ENCODE measurements at places on chromosomes 13 and 19. TPM values are rescaled to one million over a fixed set of nuclear protein-coding genes. Genes with fewer than 3 reads are reported as not detected.

Gene DKKL1
- 1.4 TPM for total RNA-seq

Gene INAFM1
- total RNA-seq: 6.1 TPM

Gene ZNF534
- 0.22 TPM for total RNA-seq

Gene ZNF146
- 82.0 TPM for total RNA-seq

Gene OVOL3
- total RNA-seq: not detected

Gene FAAP24
- total RNA-seq: 1.2 TPM

Gene ZBTB32
- not detected for total RNA-seq

All from muscle of leg (tissue), 16 donors.